Left colon (tissue), 2 donors: ENCODE measurements at places on chromosomes 12 and 14. TPM values are rescaled to one million over a fixed set of nuclear protein-coding genes. Genes with fewer than 3 reads are reported as not detected.

The TMEM132C gene
- 0.40 TPM for total RNA-seq

DNA sequence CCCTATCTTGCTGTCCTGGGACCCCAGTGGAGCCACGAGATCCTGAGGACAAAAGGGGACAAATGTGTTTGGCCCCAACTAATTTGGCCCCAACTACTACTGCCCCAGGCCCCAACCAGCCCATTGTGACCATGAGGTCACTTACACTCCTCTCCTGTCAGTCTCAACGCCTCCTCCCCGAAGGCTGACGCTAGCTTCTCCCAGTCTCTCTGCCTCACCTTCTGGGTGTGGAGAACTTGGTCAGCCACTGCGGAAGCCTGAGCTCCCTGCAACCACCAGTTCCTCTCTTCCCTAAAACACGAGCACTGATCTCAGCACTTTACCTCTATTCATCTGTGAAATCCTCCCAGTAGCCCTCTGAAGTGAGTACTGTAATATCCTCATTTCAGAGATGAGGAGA, 13.3 kb downstream of the FAM181A start:
- DNase-seq: no peak

DNA sequence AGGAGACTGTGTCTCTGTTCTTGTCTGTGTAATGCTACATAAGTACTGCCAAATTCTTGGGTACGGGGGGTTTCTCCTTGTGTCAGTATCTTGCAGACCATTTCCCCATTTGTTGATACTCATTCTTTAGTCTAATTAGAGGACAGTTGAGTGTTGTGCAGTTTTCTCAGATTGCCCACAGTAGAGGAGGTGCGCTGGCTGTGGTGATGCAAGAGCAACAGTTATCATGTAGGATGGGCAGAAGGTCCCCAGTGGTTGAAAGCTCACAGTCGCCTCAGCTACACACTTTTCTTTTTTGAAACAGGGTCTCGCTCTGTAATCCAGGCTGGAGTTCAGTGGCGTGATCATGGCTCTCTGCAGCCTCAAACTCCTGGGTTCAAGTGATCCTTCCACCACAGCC, 37.8 kb upstream of the ATP2A2 start:
- DNase-seq: no peak

DNA sequence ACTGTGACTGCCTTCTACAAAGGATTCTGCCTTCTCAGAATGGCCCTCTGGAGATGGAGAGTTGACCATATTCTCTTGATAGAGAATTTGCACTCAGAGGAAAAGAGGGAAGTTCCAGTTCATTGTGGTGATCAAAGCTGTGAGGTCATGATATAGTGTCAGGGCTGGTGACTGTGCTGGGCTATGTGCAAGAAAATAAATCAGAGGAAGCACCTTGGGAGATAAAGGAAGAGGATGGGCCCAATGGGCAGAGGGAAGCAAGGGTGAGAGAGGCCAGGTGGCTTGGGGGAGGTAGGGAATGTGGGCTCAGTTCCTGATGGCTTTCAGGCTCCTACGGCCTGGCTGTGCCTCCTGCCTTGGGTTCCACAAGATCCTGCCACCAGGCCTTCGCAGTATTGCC, 145.8 kb downstream of the SLC8A3 start:
- DNase-seq: no peak

DNA sequence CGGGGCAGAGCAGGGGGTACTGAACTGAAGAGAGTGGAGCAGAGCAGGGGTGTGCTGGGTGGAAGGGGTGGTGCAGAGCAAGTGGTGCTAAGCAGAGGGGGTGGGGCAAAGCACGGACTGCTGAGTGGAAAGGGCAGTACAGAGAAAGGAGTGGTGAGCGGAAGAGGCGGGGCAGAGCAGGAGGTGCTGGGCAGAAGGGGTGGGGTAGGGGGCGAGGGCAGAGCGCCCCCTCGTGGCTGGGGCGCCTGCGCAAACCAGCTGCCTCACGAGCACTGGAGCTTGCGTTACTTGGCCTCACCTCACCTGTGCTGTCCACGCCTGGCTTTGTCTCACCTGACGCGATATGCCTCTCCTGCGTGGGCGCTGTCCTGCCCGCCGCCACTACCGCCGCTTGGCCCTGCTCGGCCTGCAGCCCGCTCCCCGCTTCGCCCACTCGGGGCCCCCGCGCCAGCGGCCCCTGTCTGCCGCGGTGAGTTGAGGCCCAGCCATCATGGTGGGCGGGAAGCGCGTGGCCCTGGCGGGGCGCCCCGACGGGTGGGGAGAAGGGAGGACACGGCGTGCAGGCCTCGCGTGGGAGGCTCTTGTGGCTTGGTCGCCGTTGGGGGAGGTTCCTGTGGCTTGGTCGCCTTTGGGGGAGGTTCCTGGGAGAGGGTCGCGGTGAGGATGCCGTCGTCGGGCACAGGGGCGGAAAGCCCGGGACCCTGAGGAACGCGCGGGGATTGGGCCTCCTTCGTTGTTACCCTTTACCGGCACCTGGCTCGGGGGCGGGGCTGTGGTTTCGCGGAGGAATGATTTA, at the start of gene COX8C:
TSS of gene COX8C (plus strand) at position 257 of the 796 bp plus-strand sequence. CDS start at position 344, 87 bp downstream.
- DNase-seq: no peak
